Stimulated activated CD4-positive, alpha-beta T cell treated with anti-CD3 and anti-CD28 coated beads, TNF-alpha, amount 100 ng/mL, for 24 hours (primary cell): ENCODE measurements at places on chromosomes 6 and 20.

DNA sequence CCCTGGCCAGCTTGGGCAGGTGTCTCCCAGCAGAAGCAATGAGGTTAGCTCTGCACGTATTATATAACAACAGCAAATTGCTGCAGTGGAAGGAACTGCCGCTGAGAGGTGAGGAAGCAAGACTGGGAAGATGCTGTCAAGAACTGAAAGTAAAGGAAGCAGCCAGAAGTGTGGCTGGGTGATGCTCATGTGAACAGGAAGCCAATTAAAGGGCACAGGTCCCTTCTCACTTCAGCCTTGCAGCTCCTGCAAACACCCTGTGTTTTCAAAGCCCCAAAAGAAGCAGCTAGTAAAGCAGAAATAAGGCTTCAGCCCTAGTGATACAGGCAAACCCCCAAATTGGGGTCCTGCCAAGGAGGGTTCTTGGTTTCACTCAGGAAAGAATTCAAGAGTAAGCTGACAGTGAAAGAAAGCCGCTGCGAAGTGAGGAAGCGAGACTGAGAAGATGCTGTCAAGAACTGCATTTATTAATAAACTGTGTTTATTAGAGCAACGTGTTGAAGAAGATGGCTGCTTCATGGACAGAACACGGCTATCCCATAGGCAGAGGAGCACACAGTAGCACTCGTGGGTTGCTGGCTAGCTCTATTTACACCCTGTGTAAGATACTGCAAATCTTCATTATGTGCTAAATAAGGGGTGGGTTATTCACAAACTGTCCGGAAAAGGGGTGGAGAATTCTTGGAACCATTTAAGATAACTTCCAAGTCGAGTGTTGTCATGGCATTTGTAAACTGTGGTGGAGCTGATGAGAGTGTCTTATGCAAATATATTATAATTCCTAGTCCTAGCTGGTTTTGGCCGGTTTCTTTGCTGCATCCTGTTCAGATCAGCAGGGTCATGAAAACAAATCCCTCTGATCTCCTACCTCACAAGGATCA lies 152.2 kb downstream of the LINC00237 start:
- DNase-seq, result no peak

DNA sequence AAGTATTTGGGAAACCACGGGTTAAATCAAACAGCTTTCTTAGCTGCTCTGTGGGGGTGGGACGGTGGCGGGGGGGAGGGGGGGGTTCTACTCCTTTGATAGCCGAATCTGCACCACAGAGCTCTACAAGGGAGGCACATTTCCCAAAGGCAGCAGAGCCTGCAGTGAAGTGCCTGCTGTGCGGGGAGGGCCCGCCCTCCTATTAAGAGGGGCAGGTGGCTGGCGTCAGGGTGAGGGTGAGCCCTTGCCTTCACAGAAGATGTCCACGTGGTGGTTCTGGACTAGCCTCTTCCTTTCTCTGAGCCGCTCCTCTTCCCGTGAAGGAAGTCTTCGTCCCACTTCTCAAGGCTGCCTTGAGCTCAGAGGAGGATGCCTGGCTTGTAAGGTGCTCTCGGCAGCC lies 174.9 kb upstream of the THBS2 start:
- no peak for DNase-seq

DNA sequence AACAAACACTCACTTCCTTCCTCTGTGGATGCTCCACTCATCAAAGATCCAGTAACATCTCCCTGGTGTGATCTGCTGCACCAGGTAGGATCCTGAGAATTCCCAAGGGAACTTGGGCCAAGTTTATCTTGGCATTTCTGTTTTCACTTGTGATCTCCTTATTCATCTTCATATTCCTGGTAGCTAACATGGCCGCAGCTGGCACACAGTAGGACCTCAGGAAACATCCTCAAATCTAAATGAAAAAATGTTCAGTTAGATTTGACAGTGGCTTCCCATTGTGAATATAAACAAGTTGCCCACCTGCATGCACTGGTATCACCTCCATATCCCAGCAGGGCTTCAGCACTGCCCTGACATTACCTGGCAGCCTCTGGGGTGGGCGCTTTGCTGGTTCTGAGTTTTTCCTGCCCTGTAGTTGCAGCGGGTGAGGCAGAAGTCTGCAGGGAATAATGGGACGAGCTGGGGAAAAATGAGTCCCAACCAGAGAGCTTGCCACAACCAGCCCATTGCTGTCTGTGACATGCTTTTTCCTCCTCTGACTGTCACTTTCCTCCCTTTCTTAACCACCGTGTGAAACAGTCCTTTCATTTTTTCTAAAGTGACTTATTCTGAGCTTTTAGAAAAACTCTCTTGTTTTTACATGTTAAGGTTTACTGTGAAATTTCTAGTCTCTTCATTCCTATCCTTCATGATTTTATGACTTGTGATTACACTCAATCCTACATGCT lies 9.4 kb upstream of the DSTN start:
- no peak for DNase-seq

- DNase-seq, result no peak
Observed at GRCh38 chr20:12605751-12606150, 403.0 kb upstream of the SPTLC3 start.

DNA sequence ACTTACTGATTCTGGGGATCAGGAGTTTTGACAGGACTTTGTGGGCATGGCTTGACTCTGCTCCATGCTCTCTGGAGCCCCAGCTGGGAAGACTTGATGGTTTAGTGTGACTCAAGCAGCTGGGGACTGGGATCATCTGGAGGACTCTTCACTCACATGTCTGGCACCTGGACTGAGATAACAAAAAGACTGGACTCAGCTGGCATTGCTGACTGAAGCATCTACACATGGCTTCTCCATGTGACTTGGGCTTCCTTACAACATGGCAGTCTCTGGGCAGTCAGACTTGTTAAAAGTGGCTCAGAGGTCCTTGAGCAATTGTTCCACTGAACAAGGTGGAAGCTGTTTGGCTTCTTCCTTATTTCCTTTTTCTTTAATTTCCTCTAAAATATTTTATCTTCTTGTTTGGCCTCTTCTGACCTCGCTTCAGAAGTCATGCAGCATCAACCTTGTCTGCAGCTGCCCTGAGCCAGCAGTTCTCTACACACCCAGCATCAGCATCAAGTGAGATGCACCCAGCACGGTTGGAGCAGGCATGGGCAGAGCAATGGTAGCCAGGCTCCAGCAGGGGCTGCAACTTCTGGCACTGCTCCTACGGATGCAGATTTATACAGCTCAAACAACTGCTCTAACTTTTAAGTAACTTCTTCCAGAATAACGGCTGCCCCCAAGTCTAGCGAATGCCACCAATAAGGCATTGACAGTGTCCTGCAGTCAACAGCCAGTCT lies 5.6 kb upstream of the HM13 start:
- no peak for DNase-seq

DNA sequence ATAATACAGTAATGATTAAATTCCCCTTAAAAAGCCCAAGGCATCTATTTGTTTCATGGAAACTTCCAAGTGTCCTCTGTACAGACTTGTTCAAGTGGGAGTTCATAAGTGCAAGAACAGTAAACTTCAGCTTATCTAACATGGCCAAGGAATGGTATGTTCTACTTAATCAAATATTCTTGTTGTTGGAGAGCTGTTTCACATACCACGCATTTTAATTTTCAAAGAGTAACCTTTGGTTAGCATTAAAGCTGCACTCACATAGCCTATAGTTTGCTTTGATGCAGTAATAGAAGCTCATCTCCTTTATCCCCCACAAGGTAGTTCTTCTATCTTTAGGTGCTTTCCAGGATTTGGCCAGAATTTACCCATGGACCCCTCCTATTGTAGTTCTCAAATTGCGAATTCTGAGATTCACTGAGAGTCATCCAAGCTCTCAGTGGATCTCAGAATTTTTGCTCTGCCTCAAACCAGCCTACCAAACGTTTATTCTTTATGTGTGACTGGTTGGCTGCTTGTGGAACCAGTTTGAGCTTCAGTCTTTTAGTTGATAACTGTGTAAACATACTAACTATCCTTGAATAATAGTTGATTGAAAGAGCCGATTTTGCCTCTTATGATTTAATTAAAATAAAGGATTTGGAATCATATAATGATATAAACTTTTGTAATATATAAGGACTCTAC lies 668.0 kb upstream of the FLRT3 start:
- no peak for DNase-seq

GRCh38 chr6:20808924-20809323 lies 274.7 kb downstream of the CDKAL1 start:
- no peak for DNase-seq

DNA sequence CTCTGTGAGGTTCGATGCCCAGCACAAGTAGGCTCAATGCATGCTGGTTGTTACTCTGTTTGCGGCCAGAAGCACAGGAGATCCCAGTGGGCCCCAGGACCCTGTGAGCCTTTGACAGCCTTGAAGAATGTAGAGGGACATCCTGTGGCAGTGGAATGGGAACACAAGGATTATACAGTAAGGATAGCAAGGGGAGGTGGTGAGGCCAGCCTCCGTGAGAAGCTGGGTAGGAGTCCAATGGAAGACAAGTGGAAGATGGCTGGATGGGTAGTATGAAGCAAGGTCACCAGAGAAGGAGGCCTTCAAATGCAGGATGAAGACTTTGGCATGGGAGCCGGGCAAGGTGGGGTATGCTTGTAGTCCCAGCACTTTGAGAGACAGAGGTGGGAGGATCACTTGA lies 622.9 kb upstream of the CDH4 start:
- no peak for DNase-seq

DNA sequence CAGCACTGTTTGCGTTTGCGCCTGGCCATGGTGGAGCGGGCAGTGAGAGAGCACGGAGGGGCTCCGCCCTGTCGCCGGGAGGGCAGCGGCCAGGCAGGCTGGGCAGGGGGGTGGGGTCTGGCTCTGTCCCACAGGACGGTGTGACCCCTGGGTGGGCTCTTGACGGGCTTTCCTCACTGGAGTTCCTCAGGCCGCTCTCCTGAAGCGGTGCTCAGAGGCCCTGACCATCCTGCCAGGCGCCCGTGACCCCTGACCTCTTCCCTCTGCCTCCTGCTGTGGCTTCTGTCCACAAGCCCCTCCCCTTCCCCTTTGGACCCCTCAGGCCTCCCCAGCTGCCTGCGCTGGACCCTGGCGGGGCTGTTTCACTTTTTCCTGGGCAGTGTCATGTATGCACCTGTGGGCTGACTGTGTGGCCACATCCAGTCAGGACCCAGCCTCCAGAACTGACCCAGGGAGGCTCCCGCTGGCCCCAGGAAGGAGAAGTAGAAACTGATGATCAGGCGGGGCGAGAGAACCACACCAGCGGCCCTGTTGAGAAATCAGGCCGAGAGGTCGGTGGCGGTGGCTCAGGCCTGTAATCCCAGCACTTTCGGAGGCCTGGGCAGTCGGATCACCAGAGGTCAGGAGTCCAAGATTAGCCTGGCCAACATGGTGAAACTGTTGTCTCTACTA lies 1.2 kb downstream of the OGFR start:
- no peak for DNase-seq

DNA sequence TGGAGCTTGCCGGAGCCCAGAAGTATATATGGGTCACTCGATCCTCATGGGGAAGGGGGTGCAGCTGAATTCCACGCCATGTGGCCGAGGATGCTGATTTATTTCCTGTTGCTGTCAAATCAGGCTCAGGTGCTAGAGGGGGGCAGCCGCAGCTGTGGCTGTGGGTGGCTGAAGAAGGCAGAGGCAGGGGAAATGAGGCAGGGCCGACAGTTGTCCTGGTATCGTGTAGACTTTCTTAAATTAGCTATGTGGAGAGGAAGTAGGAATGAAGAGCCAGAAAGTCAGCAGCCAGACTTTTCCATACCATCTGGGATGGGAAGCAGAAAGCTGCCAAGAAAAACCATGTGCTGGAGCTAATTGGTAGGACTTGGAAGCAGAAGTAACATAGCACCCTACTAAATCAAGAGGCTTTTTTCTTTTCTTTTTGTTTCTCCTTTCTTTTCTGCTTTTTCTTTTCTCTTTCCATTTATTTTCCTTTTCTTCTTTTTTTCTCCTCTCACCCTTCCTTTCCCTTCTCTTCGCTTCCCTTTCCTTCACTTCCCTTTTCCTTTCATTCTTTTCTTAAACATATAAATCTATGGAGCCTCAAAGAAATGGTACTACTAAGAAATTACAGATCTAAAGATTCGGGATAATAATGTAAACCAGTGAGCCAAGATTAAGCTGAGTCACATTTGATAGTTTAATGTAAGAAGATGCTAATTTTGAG lies 90.6 kb upstream of the CD83 start:
- DNase-seq, result no peak
